Mesenteric fat pad (tissue), 1 donor: ENCODE measurements at places on chromosomes 6 and 20. TPM values are rescaled to one million over a fixed set of nuclear protein-coding genes. Genes with fewer than 3 reads are reported as not detected.

Gene HAO1
- total RNA-seq: not detected

GRCh38 chr6:70277470-70277869, 25.4 kb downstream of the COL9A1 start:
- no peak for DNase-seq

DNA sequence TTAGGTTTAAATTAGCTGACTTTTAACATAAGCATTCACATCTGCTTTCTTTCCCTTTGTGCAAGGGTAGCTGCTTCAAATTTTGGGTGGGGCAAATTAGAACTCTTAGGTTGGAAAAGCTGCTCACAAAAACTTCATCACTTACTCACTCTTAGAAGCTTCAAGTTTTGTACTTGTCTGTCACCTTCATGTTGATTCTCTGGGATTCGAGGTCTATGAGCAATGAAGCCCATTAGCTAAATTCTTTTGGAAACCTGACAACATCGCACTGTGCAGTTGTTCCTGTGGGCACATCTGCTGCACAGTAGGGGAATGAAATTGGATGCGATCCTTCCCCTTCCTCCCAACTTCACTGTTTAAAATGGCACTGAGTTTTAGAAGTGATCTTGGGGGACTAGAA, 156.1 kb downstream of the UBE3D start:
- no peak for DNase-seq

- DNase-seq: no peak
These were observed 472.6 kb downstream of the UTRN start for GRCh38 chr6:144757730-144758129.

DNA sequence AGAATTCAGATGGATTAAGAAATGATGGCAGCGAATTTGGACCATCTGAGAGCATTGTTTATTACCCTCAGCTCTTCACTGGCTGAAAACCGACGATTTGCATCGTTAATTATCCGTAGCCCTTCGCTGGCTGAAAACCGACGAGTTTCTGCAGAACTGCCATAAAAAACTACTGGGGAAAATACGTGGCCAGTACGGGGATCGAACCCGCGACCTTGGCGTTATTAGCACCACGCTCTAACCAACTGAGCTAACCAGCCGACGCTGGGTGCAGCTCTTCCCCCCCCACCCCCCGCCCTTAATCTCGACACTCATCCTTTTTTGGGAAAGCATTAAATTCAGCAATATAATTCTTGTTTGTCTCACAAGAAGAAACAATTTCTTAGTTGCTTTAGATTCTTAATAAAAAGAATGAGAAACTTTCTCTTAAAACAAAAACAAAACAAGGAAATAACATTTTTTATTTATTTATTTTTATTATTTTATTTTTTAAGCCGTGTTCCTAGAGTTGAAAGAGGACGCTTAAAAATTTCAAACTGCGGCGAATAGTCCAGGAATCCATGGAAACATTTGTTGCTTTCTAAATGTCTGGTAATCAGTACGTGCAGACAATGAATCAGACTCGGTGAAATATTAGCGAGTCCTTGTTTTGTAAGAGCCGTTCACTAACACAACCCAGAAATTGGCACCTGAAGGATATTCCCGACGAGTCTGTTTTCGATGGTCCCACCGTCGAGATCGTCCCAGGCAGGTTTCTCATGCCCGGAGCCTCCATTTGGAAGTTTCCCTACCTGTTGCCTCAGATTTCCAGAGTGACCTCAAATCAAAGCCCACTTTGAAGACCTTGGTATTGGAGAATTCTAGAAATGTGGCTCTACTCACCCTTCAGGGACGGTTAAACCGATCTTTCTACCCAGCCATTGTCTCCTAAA, 27.8 kb downstream of the PRSS16 start:
- DNase-seq: no peak
